Esophagus squamous epithelium (tissue), 5 donors: ENCODE measurements at places on chromosomes 1 and 21.

DNA sequence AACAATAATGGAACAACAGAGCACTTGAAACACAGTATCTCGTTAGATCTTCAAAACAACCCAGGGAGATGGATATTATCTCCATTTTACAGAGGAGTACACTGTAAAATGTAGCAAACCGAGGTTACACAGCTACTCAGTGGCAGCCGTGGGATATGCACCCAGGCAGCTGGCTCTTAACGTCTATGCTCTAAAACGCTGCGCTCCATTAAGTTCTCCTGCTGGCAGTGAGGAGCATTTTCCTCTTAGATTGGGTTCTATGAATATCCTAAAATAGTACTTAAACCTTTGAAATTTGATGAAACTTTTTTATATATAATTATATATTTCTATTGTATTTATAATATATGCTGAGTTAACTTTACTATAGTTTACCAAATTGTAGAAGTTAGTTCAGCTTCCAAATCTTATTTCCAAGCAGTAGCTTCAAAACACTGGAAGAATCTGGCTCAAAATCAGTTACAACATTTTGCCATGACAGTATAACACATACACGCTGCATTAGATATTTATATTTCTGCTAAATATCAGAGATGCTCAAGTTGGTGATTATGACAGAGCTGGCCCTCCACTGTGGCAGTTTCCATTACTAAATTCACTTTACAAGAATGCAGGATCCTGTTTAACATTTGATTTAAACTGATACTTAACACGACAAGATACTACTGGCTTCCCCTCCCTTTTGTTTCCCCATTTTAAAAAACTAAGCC, 49.5 kb downstream of the TGFBR3 start:
- DNase-seq, result no peak

- DNase-seq, result no peak
Measured at GRCh38 chr1:201619513-201619912, 80.6 kb downstream of the NAV1 start.

DNA sequence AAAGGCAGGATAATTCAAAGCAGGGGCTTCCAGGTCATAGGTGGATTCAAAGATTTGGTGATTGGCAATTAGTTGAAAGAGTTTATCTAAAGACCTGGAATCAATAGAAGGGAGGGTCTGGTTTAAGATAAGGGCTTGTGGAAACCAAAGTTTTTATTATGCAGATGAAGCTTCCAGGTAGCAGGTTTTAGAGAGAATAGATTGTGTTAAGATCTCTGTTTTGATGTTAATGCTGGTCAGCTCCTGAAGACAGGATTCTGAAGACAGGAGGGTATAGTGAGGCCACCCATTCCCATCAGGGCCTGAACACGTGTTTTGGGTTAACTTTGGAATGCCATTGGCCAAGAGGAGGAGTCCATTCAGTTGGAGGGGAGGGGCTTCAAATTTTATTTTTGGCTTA, 6.1 kb upstream of the PTBP2 start:
- no peak for DNase-seq

GRCh38 chr1:180311011-180311730, 81.1 kb downstream of the LHX4 start:
- DNase-seq, result no peak

DNA sequence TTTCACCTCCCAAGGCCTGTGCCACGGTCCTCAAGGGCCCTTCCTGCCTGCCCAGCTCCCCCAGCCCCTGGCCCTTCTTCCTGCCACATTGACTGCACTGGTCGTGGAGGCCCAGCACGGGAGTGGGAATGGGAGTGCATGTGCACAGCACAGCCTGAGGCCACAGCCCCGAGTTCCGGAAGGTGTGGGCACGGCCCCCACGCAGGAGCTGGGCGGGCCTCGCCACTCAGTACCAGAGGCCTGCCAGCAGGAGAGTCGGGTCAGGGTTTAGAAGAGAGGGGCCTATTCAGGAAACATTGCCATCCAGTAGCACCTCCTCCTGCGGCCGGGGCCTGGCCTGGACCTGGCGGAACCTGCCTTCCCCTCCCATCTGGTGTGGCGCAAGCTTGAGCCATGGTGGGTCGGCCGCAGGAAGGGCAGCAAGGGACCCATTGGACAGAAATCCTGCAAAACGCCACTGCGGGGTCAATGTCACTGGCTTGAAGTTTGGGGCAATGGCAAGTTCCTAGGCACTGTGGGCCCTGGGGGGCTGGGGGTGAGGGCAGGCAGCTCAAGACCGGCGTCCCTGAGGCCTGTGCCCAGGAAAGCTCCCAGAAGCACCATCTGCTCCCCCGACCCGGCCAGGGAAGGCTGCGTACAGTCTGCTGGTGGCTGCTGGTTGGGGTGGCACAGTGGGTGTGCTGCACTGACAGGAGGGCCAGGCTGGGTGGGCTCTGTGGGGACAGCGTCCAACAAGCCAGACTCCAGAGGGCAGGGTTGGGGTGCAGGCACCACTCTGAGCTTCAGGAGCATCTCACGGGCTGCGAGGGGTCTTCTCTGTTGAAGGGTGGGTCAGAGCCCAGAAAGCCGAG, 1.8 kb upstream of the TMEM52 start:
- DNase-seq, result no peak

DNA sequence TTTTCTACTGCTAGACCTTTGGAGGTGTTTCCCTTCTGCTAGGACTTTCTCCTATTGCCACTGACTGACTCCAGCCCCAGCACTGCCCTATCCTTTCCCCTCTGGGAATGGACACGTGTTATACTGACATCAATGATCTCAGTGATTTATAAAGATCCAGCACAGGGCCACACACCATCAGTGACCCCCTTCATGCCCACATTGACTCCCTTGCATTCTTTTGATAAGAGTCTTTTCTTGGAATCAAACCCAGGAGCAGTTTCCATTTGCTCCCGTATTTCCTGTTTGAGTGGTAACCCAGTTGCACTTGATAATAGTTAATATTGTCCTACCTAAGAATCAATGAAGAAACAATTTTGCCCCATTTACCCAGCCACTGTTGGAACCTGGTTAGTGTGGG, 501.0 kb upstream of the USP24 start:
- DNase-seq, result no peak
